ENCODE measurements at places on chromosomes 3 and 15.

GRCh38 chr3:106068795-106069194, 200.0 kb upstream of the CBLB start:
- DNase-seq, result no peak

DNA sequence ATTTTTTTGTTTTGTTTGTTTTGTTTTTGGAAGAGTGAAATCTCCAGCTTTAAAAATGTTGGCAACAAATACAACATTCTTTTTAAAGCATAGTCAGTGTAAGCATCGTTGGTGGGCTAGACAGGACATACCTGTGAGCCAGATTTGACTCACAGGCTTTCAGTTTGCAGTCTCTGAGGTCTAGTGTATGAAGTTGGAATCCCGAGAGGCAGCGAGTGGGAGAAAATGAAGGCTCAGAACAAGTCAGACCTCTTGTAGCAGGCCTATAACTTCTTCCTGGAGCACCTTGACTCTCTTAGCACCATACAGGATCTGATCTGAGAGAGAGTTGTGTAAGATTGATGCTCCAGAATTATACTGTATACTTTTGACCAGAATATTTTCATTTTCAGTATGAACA, 60.2 kb downstream of the CNTN4 start:
- no peak for DNase-seq

DNA sequence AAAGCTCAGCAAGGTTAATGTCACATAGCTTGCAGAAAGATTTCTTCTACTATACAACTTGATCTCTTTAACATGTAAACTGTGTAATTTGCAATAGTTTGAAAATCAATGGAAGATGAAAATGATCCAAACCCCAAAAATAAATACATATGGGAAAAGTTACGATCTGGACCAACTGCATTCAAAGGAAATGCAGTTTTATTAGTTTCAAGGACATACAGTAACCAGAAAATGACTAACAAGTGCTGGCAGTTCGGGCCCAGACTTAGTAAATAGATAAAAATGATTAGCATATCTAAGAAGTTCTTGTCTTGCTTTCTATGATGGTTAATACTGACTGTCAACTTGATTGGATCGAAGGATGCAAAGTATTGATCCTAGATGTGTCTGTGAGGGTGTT, 37.3 kb upstream of the LEKR1 start:
- no peak for DNase-seq

DNA sequence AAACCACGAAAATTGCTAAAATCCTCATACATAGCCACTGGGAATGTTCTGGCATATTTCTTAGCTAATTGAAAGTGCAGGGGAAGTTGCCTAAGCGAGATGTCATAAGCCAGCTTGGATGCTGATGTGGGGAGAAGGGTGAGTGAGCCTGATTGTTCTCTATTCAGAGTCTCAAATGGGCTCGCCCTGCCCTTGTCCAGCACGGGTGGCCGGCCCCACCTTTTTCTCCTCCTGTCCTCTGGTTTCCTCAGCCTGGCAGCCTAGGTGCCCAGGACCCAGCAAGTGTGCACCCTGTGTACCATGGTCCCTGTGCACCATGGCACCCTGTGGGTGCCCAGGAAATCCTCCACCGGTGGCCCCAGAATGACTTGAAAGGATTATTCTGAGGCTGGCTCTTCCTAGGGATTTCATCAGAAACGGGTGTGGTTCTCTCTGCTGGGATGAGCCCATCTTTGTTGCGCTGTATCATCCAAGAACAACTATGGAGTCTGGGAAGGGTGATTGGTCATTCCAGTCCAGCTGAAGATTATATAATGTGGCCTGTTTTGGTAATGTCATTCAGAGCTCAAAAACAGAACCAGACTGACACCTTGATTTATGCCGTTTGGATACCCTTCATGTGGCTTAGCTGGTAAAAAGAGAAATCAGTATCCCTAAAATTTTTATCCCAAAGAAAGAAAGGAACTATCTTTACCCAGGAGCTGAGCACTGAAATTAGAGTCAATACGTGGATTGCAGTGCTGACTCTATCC, 150.8 kb upstream of the BHLHE40 start:
- DNase-seq, result no peak

GRCh38 chr3:181384970-181385369, 326.8 kb upstream of the SOX2 start:
- DNase-seq, result no peak

GRCh38 chr3:101828691-101829436, 20.4 kb upstream of the NFKBIZ start:
- DNase-seq, result peak; percentile 66

- no peak for DNase-seq
These were observed 42.7 kb downstream of the CADPS start for GRCh38 chr3:62832553-62832952.

- DNase-seq, result no peak
These were observed 63.2 kb downstream of the PXYLP1 start for GRCh38 chr3:141294848-141295247.

- DNase-seq, result no peak
These were observed 15.5 kb downstream of the ANO10 start for GRCh38 chr3:43606284-43606683.

GRCh38 chr3:162602619-162603018, 1106.0 kb downstream of the OTOL1 start:
- DNase-seq, result no peak

- no peak for DNase-seq
These were observed 128.0 kb upstream of the PRICKLE2 start for GRCh38 chr3:64353226-64353625.

DNA sequence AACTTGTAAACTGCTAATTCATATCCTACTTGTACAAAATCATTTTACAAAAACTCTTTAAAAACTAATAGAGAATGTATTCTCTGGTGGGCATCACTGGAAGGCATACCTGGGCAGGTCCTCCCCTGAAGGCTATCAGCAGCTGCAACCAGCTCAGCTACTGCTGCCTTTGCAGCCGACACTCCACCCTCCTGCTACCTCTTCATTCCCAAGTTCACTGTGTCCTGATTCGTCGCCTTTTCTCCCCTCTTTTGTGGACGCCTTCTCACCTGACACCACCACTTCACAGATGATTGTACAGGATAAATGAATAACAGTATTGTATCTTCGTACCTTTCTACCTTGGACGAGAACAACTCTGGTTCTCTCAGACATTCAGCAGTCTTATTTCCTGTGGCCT, 28.9 kb downstream of the B4GALT4 start:
- no peak for DNase-seq

DNA sequence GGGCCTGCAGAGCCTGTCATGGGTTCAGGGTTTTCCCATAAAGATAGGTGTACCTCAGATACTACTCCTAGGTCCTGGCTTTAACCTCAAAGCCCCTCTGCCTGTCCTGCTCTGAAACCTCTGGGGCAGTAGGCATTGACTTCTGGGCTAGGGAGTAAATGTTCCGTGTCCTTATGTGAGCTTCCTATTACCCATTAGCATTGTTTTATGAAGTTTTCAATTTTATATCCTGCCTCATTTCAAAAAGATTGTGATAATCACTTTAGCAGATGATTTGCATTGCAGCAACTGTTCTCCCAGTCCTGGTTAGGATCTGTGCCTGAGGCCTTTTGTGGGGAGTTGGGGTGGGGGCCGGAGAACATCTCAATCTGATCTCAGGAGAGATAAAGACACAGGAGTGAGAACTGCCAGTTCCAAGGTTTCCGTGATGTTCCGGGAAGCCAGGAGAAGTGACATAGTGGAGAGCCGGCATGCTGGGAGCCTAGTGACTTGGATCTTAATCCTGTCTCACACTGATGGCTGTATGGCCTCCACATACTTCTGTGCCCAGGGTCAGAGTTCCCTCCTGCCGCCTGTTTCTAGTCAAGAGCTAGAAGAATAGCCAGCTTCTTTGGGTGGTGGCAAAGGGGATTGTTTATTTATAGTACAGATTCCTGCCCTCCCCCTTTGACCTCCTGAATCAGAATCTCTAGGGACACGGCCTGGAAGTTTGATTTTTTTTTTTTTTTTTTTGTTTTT, 10.6 kb downstream of the TPM1 start:
- no peak for DNase-seq

DNA sequence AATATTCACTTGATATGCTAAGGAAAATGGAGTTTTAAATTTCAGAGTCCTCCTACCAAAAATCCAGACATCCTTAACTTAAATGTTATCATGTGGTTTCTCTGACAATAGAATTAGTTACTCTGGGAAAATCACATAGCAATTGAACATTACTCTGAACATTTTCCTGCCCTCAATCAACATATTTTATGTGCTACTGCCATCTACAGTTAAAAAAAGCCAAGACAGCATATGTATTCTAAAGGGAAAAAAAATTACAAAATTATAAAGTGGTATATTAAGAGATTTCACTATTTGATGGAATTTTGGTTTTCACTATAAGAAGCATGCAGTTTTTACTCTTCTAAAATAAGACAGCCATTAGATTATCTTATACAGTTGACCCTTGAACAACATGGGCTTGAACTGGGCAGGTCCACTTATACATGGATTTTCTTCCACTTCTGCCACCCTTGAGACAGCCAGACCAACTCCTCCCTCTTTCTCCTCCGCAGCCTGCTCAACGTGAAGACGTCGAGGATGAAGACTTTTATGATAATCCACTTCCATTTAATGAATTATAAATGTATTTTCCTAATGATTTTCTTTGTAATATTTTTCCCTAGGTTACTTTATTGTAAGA, 122.3 kb downstream of the ATP1B3 start:
- DNase-seq, result no peak

- DNase-seq, result no peak
These were observed 70.5 kb downstream of the PLXNA1 start for GRCh38 chr3:127053450-127053849.

DNA sequence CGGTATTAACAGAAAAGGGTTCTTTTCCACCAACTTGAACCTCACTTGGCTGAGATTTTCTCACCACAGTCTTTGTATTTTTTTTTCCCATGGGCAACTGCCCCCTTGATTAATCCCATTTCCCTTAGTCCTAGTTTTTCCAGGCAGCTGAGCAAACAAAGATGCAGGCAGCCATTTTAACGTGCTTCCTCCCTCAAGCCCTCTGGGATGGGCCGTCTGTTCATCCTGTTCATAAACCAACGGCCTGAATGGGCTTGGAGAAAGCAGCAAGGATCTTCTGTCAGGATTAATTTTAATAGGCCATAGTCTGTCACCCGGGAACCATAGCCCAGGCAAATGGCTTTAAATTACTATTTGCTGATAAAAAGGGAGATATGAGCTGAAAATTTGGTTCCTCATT, 10.4 kb upstream of the POLR2M start:
- no peak for DNase-seq

DNA sequence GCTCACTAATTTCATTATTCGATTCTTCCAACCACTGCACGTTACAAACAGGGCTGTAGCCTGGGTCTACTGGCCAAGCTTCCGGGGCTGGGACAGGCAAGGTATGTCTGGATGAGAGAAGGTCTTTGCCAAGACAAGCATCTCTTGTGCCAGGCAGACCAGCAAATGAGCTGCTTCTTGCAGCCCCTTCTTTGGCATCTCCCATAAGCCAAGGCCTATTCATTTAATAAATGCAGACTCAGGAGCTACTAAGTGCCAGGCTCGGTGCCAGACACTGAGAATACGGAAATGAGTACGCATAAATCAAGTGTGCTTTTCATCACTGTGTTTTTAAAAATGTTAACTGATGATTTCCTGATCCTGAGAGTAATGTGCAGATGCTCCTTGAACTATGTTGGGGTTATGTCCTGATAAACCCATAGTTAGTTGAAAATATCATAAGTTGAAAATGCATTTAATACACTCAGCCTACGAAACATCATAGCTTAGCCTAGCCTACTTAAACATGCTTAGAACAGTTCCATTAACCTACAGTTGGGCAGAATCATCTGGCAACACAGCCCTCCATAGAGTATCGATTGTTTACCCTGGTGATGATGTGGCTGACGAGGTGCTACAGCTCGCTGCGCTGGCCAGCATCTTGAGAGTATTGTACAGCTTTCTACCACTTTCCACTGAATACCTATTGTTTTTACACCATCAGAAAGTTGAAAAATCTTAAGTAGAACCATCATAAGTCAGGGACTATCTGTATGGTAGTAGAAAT, 135.0 kb upstream of the CTDSPL start:
- no peak for DNase-seq

- no peak for DNase-seq
These were observed 31.4 kb upstream of the TIPARP start for GRCh38 chr3:156642750-156643728.

DNA sequence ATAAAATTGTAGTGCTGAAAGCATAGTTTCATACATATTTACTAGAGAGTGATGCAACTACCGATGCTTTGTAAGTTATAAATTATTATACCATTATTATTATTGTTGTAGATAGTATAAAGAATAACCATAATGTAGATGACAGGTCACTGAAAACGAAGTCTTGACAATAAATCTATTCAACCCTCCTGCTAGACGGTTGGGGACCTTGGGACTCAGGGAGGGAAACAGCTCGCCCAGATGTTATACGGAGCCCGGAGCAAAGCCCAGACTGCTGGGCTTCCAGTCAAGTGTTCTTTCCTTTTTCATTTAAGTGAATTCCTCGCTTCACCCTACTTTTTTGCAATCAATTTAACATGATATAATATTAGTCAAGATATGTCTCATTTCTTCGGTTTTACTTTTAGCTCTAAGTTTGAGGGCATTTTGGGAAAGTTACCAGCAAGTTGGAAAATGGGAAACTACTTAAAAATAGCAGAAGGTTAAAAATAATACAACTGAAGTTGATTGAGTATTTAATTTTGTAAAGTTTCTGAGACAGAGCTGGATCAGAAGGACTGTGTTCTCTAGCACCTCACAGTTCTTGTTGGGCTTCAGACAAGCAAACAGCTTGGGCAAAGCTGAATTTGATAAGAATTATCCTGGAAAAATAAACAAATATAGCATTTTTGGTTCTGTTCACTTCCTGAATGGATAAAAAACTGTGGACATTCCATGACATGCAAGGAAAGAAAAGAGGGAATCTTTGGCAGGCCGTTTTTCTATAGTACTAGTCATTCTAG, 173.4 kb upstream of the TP63 start:
- DNase-seq, result no peak

GRCh38 chr3:192170031-192170430, 557.3 kb downstream of the FGF12 start:
- DNase-seq, result no peak

DNA sequence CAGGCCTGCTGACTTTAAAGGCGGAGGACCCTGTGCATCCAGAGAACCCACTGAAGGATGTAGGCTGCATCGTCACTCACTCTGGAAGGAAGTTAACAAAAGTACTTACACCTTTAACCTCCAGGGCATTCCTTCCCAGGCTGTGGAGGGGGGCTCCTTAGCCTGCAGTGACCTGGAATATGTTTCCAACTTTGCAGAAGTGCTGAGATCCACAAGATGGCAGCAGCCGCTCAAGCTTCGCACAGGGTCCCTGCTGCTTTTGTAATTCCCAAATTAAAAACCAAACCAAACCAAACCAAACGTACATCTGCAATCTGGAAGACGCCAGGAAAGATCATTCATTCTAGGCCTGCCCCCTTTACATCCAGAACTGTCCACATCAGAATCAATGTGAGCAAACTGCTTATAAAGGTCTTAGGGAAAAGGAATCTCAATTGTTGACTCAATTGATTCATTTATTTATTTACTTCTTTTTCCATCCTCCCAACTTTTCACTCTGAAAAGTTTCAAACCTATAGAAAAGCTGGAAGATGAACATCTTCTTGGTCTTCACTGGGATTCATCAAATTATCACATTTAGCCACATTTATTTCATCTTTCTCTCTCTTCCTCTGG, 70.5 kb upstream of the KLHL25 start:
- DNase-seq, result no peak
